Activated CD8-positive, alpha-beta memory T cell treated with anti-CD3 and anti-CD28 coated beads, Interleukin-2, amount 10 ng/mL, durations not matched to agents 7 days and 5 days (primary cell): ENCODE measurements at places on chromosomes 1 and 21. TPM values are rescaled to one million over a fixed set of nuclear protein-coding genes. Genes with fewer than 3 reads are reported as not detected.

DNA sequence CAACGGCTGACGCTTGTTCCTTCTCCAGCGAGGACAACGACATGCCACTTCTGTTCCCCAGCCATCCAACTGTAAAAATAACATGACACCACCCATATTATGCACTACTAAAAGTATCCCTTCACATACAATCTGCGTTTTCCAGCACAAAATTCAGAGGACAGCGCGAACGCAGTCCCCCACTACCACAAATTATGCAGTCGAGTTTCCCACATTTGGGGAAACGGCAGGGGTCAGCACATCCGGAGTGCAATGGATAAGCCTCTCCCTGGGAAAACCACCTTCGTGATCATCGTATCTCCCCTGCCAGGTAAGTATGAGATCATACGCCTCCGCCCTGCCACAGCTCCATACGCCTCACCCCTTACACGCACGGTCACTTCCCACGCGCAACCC, 120.9 kb downstream of the PPIAL4G start:
- no peak for DNase-seq

- no peak for DNase-seq
These were observed 163.3 kb downstream of the ETS2 start for GRCh38 chr21:38968887-38969543.

- DNase-seq: no peak
These were observed 116.2 kb downstream of the NFIA start for GRCh38 chr1:61198554-61198953.

- no peak for DNase-seq
These were observed 30.5 kb downstream of the DEGS1 start for GRCh38 chr1:224213438-224214119.

- no peak for DNase-seq
These were observed 65.0 kb upstream of the PRDX6 start for GRCh38 chr1:173411835-173412742.

GRCh38 chr21:46351476-46352163, 27.7 kb downstream of the PCNT start:
- DNase-seq: no peak

DNA sequence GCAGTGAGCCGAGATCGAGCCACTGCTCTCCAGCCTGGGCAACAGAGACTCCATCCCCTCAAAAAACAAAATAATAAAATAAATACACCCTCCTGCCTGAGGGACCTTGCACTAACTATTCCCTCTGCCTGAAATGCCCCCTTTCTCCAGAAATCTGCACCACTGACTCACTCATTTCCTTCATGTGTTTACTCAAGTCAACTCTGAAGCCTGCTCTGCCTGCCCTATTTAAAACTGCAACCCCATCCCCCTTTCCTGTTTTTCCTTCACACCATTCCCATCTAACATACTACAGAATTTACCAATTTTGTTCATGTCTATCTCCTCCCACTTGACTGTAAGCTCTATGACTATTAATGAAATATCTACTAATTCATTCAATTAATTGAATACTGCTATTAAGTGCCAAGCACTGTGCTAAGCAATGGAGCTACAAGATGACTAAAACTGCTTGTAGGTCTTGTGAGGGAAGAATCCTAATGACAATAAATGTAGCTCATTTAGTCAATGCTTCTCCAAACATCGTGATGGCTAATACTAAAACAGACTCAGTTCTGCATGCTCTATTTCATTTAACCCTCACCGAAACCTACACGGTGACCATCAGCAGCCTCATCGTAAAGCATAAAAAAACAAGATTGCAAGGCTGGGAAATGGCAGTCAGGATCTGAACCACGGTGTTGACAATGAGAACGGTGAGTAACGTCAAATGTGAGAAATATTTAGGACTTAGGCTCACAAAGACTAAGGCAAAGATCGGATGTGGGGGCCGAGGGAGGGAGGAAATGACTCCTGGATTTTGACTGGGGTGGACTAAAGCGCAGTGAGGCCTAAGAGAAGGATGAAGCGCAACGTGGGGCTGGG, 749 bp upstream of the TMEM39B start:
- DNase-seq: no peak

GRCh38 chr1:193285641-193286040, 99.2 kb upstream of the B3GALT2 start:
- no peak for DNase-seq

- DNase-seq: no peak
These were observed 3.9 kb upstream of the CDK18 start for GRCh38 chr1:205500240-205501233.

OR2G6 gene
- total RNA-seq: not detected

TMIGD3 gene
- 0.23 TPM for total RNA-seq

IVL gene
- total RNA-seq: not detected

C1QTNF12 gene
- total RNA-seq: 2.6 TPM

CD247 gene
- 197 TPM for total RNA-seq
